Fibroblast of skin of right biceps (primary cell): ENCODE measurements at places on chromosomes 2 and 18.

- peak; percentile 6 for DNase-seq
Observed at GRCh38 chr2:230356084-230356483, 29.1 kb downstream of the SP140L start.

- no peak for DNase-seq
Observed at GRCh38 chr2:33457556-33458247, 18.7 kb upstream of the RASGRP3 start.

GRCh38 chr2:204251158-204251997 is 293.9 kb upstream of the PARD3B start:
- no peak for DNase-seq

GRCh38 chr2:64888591-64889309 is 100.4 kb upstream of the SLC1A4 start:
- peak; percentile 56 for DNase-seq

GRCh38 chr2:39642051-39642718 is 23.5 kb upstream of the TMEM178A start:
- peak; percentile 93 for DNase-seq

GRCh38 chr18:24539866-24540617 is 79.6 kb downstream of the HRH4 start:
- no peak for DNase-seq

DNA sequence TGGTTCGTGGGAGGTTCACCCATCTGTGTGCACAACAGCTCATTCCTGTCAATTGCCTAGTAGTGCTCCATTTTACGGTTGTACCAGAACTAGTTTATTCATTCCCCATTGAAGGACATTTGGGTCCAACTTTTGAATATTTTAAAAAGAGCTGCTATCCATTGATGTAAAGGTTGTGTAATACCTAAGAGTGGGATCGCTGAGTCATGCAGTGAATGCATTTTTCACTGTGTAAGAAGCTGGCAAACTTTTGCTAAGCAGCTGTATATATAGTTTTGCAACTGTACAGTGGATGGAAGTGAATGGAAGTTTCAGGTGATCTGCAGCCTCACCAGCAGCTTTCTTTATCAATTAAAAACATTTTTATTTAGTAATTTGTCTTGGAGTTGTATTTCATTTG is 104.5 kb downstream of the DCDC2C start:
- peak; percentile 73 for DNase-seq

GRCh38 chr2:141570474-141571131 is 560.2 kb downstream of the LRP1B start:
- DNase-seq = no peak

DNA sequence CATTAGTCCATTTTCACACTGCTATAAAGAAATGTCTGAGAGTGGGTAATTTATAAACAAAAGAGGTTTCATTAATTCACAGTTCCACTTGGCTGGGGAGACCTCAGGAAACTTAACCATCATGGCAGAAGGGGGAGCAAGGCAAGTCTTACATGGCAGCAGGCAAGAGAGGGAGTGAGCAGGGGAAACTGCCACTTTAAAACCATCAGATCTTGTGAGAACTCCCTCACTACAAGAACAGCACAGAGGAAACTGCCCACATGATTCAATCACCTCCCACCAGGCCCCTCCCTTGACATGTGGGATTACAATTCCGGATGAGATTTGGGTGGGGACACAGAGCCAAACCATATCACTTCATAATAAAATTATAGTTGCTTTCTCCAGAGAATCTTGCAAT is 365.5 kb upstream of the ID2 start:
- DNase-seq = no peak

DNA sequence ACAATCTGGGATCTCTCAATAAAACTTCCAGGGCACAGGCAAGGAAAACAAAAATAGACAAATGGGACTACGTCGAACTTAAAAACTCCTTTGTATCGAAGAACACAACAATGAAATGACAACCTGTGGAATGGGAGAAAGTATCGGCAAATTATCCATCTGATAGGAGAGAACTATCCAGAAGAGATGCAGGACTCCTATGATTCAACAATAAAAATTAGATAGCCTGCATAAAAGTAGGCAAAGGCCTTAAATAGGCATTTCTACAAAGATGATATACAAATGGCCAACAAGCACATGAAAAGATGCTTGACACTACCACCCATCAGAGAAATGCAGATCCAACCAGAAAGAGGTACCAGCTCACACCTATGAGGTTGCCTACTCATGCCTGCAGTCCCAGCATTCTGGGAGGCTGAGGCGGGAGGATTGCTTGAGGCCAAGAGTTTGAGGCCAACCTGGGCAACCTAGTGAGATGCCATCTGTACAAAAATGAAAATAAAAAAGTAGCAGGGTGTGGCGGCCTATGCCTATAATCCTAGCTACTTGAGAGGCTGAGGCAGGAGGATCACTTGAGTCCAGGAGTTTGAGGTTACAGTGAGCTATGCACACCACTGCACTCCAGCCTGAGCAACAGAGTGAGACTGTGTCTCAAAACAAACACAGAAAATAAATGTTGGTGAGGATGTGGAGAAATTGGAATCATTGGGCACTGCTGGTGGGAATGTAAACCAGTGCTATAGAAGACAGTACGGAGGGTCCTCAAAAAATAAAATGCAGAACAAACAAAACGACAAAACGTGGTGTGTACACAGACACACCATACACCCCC is 21.6 kb downstream of the TWIST2 start:
- DNase-seq = peak; percentile 72

DNA sequence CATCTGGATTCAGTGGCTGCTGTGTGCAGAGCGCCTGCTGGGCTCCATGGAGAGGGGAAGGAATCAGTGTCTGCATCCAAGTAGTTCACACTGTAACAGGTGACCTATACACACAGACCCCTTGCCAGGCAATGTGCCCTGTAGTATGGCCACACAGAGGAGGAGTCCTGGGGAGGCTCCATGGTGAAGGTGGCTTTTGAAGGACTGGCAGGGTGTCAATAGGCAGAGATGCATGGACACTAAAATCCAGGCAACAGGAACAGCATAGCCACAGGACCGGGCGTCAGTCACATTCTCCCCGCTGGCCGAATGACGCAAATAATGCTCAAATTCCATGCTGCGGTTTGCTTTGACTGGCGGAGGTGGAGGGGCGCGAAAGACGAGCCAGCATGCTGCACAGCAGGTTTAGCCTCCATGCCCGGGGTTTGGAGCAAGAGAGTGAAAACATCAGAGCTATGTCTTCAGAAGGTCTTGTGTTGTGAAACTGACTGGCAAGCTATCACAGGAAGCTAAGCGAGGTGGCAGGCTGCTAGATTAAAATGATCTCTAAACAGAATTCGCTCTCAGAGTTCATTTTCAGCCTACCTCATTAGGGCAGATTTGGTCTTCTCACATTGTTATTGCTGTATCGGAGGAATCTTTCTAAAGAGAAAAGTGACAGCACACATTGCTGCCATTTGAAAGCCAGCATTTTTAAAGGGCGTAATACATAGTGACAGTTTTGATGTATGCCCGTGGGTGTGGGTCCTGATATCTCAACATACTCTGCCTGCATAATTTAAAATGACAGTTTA is 1.2 kb upstream of the CHMP1B start:
- peak; percentile 96 for DNase-seq

DNA sequence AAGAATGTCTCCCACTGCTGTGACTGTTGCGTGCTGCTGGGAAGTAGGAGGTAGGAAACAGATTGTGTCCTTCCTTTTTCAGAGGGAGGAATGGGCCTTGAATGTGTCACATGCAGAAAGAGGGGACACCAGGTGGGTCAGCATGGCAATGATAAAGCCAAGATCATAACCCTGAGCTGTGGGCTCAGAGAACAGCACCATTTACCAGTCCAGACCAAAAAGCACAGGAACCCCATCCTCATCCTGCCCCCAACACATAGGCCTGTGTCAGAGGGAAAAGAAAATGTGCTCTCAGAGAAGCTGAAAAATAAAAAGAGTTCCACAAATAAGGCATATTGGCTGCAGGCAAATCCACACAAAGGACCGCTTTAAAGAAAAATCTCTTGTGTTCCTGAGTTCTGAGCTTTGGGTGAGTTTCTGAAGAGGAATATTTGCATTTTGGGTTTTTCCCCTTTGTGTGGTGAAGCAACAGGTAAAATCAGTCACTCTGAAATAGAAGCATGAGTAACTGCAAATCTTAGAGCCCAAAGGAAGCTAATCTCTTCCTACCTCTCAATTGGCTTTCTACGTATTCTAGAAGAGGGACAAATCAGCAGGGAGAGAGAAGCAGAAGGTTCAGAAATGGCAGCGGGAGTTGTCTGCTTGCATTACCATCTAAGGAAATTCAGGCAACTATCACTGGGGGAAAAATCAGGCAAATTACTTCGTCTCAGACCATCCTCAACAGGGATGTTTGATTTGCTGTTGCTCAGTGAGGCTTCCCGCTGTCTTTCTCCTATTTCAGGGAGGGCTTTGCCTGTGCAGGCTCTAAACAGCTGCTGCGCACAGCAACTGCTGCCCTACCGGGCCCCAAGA is 106.8 kb downstream of the BCL11A start:
- DNase-seq = no peak

DNA sequence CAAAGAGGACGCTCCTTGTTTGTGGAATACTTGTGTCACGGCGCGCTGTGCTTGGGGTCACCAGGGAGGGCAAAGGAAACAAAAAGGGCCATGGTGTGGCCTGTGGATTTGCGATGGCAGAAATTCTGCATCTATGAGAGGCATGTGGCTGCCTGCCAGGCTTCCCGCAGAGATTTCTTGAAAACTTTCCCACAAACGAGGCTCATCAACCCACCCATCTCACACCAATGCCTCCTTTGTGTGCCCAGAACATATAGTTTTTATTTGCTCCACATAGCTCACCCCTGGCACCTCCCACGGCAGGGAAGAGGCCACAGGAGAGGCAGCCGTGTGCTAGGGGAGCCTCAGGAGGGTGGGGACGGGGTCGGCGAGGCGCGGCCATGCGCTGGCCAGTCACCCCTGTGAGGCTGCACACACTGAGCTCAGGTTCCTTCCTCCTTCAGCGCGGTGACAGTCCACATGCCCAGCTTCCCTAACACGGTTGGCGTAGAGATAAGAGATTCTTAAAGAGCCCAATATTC is 100.3 kb downstream of the MBP start:
- DNase-seq = no peak

GRCh38 chr18:76546088-76546435 is 51.0 kb upstream of the ZNF516 start:
- peak; percentile 19 for DNase-seq
